ENCODE measurements at places on chromosomes 2 and 18.

- no peak for DNase-seq
Measured at GRCh38 chr18:74547860-74548259, 13.6 kb downstream of the CNDP1 start.

DNA sequence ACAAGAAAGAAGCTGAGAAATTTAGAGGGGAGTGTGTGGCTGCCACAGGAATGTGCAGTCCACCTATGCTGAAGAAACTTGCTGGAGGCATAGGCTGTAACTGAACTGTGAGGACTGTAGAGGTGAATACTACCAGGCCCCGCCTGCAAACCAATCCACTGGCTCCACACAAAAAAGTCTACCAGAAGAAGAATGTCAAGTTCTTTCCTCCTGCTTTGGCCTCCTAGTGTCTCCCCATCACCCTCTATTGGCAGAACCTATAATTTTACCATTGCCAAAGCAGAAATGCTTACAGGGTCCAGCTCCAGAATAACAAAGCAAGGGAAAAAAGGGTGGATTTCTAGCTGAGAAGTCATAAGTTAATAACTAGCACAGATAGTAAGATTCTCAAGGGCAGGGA, 5.9 kb upstream of the ATP5MC3 start:
- no peak for DNase-seq

- no peak for DNase-seq
Measured at GRCh38 chr2:119478978-119479295, 45.3 kb downstream of the SCTR start.

- DNase-seq: no peak
Measured at GRCh38 chr2:41410011-41410410, 637.8 kb upstream of the PKDCC start.

GRCh38 chr2:227608561-227609338, 5.9 kb downstream of the SCYGR3 start:
- no peak for DNase-seq

GRCh38 chr2:55175254-55176093, 56.6 kb downstream of the CLHC1 start:
- DNase-seq: no peak

- DNase-seq: no peak
Measured at GRCh38 chr2:159982270-159982669, 80.1 kb downstream of the PLA2R1 start.

- no peak for DNase-seq
Measured at GRCh38 chr2:233060980-233061590, 943 bp downstream of the INPP5D start.

DNA sequence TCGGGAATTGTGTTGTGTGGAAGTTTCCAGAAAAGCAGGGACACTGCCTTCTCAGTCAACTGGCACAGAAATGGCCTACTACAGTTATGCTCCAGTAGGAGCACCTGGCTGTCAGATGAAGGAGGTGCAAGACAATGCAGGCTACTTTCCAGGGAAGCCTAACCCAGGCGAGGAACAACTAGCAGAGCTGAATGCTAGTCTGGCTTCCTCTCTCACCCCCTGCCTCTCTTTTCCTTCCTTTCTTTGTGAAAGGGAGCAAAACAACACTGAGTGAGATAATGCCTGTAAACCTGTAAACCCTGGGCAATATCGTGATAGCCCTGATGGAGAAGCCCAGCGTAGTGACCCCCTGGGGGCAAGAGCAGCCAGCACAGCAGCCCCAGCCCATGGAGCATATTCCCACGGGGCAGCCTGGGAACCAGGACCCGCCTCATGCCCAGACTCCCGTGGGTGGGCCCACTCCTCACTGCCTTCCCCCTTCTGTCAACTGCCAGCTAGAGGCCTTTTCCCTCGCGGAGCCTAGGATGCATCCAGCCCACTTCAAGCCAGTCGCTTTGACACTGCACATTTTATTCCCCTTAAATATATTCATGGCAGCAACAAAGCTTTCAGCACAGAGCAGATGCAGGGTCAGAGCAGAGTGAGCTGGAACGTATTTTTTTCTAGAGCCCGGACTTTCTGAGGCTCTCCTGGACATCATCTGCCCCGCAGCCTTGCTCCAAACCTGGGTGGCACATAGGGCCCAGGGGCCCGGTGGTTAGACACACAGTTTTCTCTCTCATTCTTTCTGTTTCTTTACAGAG, 77.0 kb downstream of the PDCL3 start:
- DNase-seq: no peak

- DNase-seq: no peak
Measured at GRCh38 chr2:237509151-237509550, 22.1 kb downstream of the MLPH start.

DNA sequence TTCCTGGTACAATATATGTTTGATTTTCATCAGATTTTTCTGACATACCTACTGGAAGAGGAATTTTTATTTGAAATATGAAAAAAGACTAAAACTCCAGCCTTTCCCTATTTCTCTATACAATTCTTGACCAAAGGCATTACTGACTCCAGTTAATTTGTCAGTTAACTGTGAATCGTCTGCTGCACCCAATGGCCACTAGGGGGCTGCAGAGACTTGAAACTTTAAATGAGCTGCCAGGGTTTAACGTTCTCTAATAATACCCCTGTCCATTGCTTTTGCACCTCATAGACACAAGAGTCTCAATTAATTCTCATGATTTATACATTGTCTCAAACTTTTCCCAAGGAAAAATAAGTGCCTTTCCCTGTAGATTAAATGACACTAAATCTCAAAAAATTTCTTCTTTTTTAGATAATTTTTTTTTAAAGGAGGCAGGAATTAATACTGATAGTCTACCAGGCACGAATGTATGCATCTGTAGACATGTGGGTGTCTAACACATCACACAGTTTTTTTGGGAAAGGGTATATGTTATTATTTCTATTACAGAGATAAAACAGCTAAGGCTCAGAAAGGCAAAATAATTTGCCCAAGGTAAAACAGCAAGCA, 1.8 kb upstream of the ALK start:
- no peak for DNase-seq

GRCh38 chr2:105596411-105596921, 148.2 kb upstream of the NCK2 start:
- no peak for DNase-seq

DNA sequence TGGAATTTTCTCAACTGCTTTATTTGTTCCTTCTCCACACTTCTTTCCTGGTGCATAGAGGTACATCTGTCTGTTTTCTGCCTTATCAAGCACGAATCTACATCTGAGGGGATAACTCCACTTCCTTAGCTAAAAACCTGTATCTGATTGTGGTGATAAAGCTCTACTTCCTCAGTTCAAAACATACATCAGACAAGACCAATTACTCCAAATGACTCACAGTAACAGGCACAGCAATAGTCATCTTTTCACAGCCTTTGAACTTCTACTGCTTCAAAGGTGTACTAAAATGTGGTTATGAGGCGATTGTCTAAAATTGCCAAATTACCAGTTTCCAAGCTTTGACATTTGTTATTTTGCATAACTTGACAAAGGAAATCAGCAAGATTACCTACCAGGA, 803.6 kb upstream of the ZEB2 start:
- no peak for DNase-seq

DNA sequence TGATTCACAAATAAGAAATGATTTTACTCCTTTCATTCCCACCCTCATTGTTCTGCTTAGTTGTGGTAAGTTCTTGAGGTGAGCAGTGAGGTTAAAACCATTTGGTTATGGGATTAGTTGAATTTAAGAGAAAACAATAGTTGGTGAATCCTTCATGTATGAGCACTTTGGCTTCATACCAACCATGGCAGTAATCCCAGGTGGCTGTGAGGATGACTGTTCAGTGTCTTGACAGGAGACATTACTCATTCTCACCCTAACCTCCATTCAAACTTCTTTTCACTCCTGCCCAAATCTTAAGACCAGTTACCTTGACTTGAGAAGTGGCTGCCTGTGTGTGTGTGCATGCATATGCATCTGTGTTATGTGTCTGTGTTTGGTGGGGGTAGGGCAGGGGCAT, 143.1 kb downstream of the SETBP1 start:
- DNase-seq: no peak

DNA sequence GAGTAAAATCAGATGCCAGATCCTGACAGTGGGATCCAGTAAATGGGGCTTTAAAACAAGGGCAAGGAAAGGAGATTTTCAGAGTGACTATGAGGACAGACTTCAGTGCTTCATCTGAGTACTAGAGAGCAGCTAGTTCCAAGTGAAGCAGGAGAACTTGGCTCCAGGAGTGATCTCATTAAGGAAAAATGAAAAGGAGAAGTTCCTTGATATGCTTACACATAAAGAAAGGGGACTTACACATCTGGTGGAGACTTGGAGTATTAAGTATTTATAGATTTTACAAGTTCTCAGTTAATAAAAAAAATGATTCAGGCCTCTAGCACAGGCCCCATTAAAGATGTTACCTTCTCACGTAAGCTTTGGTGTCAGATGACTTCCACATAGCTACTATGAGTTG, 105.8 kb downstream of the ICOS start:
- DNase-seq: no peak

GRCh38 chr2:155250800-155251199, 552.3 kb downstream of the KCNJ3 start:
- DNase-seq: no peak

- DNase-seq: no peak
Measured at GRCh38 chr2:127471286-127471988, 53.2 kb downstream of the PROC start.

DNA sequence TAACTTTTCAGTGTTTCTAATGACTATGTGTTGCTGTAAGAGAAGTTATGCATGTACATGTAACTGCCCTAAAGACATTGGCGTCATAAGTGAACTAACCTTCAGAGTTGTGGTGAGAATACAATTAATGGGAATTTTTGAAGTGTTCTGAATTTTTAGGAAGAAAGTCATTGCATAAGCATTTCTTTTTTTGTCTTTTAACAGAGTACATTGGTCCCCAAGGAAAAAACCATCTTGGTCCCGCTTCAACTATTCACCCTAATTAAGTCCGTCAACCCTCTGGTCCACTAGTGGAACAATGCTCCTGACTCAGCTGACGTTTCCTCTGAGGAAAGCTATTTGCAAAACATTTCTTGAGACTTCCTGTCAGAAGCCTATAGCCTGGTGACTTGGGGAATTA, 41.1 kb upstream of the VIT start:
- no peak for DNase-seq

GRCh38 chr2:39632876-39633275, 32.8 kb upstream of the TMEM178A start:
- DNase-seq: no peak

DNA sequence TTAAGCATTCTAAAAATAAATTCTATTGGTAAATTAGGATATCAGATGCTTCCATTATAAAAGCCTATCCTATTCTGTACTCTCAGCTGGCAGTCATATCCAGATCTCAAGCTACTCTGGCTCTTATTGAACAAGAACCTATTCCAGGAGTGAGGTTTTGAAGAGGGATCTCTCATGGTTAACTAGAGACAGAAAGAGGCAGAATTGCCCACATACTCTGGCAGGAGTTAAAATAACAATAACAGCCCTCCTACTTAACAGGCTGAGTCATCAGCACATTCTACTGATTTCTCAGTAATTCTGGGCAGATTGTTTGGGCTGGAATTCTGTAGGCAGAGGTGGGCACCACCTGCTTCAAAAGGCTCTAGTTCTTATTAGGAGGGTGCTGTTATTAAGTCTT, 142.0 kb upstream of the UNC80 start:
- DNase-seq: no peak

DNA sequence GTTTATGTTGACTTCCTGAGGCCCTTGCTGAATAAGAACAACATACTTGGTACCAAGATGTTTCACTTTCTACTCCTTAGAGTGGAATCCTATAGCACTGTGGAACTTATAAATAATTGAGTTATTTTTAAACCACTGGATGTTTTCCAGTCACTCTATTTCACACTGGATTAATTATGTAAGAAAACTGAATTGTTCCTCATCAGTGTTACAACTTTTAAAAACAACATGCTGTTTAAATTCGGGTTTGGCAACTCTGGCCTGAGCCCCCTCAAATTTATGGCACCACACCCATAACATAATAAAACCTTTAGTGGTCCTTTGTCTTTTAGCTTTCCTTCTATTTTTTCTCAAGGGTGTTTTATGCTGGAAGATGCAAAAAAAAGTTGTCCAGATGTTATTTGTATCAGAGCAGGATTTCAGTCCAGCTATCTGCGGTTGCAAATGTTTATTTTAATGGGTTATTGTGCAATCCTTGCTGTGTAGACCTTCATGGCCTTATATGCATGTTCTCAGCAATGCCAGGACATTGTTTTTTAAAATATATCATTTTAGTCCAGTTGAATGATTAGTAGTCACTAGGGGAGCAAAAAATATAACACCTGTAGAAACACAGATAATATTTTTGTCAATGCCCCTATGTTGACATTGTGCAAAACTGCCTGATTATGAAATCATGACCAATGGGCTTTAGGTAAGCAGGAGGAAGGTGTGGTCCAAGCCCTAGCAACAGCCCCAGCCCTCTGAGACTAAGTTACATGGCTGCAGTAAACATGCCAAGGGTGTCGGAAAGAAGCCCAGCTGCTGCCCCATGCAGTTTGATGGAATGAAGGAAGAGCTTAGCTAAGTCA, 638.0 kb upstream of the ZEB2 start:
- no peak for DNase-seq

DNA sequence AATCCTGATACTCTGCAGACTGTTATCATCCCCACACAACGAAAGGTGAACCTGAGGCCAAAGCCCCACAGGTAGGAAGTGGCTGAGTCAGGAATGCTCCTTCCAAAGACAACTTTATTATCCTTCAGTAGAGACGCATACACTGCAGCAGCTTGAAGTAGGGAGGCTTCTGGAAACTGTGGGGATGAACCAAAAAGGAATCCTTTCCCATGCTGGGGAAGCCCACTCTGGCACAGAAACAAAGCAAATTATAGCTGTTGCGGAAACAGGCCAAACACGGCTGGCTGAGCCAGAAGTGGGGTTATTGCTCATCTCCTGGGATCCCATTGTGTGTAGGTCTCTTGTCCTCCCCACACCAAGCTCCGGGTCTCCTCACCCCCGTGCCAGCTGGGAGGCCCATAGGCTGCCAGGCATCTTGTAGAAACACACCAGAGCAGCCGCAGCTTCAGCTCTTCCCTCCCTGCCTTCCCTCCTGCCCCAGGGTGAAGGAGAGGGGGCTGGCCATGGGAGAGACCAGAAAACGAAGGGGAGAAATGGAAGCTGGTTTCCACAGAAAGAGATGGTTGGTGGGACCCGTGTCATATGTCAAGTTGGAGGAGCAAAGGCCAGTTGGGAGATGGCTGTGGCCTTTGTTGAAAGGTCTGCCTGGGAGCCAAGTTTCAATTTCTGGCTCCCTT, 176.9 kb upstream of the NABP1 start:
- DNase-seq: no peak

DNA sequence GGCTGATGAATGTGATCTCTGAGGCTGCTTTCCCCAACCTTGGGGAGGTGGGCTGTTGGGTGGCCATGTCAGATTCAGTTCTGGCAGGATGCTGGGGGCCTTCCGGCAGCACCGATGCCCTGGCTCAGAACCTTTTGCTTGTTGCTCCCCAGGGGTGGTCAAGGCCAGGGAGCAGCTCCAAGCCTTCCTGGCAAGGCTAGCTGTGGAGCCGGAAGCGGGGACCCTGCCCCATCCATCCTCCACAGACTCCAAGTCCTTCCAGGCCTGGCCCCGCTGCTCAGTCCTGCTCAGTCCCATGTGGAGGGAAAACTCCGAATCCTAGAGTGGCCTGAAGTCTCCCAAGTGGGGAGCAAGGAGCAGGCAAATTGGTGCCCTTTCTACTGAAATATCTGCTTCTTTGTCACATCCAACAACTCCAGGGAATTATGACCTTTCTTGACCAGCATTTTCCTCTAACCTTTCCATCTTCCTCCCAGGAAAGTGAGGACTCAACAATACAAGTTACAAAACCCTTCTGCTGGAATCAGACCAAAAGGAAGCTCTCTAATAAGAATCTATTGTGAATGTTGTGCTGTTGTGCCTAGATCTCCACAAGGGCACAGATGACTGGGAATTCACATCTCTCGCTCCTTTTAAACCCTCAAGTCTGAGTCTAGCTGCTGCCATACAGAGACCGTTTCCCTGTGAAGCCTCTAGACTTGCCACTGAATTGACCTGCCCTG, 134.0 kb downstream of the MCFD2 start:
- DNase-seq: no peak
